ENCODE measurements at places on chromosomes 7 and 10.

DNA sequence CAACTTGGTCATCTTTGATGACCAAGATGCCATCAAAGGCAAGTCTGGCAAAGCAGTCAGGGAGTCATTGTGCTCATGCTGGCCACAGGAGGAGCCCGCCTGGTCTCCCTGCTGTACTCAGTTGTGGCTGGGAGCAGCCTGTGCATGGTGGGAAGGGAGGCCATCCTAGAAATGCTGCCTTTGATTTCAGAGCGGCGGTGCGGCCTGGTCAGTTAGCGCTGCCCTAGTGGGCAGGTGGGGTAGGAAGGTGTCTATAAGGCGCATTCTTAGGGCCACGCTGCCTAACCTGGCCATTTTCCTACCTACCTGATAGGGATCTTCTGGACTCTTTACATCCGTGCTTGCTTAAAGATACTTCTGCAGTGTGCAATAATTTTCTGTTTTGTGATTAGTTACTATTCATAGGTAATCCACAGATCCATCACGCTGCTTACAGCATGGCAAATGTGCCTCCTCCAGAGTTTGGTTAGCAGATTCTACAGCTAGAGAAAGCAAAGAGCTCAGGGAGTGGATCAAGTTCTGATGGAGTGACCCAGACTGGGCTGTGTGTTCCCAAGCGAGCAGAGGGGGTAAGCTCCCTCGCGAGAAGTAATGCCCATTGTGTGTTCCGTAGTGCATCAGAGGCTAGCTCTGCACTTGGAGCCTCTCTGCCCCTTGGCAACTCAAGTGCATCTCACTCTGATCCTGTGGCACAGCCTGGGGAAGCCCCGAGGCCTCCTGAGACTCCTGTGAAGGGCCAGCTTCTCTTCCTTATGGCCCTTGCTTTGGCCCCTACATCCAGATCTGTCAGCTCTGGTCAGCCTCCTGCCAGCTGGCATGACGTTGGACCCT lies 970.1 kb upstream of the ZNF722 start:
- no peak for DNase-seq

DNA sequence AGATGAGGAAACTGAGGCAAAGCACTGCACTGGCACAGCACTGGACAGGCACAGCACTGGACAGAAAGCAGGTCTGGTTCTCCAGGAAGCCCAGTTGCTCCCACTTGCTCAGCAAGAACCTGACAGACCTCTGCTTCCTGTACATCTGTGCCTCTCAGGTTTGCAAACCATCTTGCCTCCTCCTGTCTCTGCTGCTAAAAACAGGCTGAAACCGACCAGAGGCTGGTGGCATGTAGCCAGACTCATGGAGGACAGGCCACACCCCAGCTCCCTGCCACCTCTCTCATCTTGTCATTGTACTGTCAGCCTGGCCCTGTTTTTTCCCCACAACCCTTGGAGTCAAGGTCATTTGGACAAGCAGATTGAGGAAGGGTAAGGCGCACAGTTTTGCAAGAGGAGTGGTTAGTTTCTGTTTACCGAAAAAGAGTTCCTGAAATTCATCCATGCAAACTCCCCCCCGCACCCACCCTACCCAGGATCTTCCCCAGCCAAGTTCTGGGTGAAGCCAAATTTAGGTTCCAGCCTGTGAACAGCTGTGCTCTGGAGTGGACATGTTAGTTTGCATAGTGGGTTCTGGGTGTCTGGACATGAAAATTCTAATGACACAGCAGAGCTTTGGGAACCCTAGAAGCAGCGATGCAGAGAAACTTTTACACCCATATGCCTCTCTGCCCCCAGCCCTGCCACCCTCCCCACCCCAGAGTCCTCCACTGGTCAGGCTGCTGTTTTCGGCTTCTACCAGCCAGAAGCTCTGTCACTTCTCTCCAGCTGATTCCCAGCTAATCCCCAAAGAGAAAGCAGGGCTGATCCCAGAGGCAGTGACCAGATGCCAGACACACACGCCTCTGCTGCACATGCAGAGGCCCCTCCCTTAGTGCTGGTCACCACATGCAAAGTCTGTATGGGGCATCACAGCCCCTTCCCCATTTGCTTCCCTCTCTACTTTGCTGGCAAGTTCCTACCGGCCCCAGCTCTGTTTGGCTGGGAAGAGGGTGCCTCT lies 8.5 kb upstream of the C10orf105 start:
- DNase-seq: no peak

DNA sequence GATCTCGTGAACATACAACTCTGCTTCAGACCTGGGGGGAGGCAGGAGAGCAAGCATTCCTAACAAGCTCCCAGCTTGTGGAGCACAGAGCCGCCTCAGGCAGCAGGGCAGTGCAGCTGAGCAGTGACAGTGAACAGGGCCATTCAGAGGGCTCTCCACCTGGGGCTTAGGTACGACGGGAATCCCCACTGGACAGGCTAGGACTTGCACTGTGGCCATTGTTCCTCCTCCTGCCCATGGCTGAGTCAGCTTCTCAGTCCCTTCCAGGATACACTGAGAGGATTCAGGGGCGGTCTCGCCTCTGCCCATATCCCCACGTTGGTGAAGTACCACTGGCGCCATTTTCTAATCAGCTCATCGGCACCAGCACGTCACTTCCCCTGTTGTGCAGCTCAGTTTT lies 71.1 kb downstream of the FIGNL1 start:
- DNase-seq: no peak

- DNase-seq: no peak
Observed at GRCh38 chr7:157955348-157955999, 618.7 kb downstream of the DNAJB6 start.

GRCh38 chr7:124376111-124376510 lies 343.2 kb upstream of the TMEM229A start:
- DNase-seq: no peak

DNA sequence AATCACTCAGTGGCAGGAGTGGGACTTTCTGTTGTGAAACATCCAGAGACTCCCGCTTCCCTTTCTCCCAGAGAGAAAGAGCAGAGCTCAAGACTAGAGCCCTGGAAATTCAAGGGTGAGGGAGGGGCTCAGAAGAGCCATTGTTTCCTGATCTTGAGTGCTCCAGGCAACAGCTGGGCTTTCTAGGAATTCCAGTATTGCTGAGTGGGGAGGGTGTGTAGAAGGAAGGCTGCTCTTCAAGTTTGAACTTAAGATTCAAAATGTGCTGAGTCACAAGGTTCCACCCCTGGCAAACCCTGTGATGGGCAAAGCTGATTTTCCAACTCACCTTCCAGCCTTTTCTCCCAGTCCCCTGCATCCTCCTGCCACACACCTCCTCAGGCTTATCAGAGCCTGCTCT lies 42.3 kb upstream of the MSRB2 start:
- no peak for DNase-seq

- no peak for DNase-seq
Observed at GRCh38 chr7:691361-692045, 35.0 kb upstream of the DNAAF5 start.

GRCh38 chr7:111753968-111754367 lies 191.7 kb upstream of the IMMP2L start:
- no peak for DNase-seq

- no peak for DNase-seq
Observed at GRCh38 chr10:121525251-121526134, 72.8 kb downstream of the FGFR2 start.

- no peak for DNase-seq
Observed at GRCh38 chr7:77246026-77246640, 46.5 kb upstream of the FGL2 start.

DNA sequence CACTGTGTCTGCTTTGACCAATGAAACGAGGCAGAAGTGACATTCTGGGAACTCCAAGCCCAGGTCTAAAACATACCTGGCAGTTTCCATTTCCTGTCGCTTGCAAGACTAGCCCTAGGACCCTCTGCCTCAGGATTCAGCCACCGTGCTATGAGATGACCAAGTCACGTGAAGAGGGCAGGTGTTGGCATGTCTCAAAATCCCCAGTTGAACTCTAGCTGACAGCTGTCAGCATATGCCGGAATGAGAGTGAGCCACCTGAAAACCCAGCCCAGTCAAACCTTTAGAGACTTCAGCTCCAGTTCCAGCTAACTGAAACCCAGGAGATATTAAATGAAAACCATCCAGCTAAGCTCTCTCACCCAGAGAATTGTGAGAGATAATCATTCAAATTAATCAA lies 89.9 kb upstream of the PPP1R3A start:
- DNase-seq: no peak

Data from activated CD4-positive, alpha-beta T cell treated with anti-CD3 and anti-CD28 coated beads, Interleukin-2, amount 50 U/mL, for 48 hours (primary cell).